CD4-positive, alpha-beta T cell treated with Interleukin-17A for 1 hour (primary cell): ENCODE measurements at places on chromosomes 16 and 17.

DNA sequence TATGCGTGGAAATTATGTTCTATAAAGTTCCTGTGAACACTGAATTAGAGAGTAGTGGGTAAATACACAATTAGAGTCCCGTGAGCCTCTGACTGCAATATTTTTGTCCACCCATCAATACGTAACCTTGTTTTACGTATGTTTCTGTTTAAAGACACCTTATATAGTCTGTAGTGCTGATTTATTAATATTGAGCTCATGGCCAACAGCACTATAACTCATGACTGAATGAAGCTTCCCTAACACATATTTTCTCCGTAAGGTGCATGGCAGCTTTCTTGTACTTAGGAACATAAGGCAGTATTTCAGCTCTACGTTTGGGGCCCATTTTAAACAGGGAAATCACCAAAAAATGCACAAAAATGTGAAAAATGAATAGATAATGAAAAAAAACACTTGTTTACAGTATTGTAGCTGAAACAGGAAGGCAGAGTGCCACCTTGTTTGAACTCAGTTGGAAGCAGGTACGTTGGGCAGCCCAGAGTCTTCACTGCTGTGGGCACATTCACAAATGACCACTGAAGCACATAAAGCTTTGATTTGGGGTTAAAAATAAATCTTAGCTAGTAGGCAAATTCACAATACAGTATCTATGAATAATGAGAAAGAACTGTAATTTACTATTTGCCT is 108.5 kb downstream of the CNTNAP4 start:
- no peak for DNase-seq

DNA sequence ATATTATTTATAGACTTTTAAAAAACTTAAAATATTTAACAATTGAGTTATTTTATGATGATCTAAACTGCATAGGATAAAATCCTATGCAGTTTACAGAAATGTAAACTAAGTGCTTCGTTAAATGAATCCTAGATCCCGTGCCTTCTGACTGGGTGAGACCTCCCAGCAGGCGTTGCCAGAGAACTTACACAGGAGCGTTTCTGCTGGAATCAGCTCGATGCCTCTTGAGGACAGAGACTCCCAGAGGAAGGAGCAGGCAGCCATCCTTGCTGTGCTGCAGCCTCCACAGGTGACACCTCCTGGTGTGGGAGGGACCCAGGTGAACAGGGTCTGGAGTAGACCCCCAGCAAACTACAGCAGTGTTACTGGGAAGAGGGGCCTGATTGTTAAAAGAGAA is 160.4 kb downstream of the WWOX start:
- DNase-seq = no peak

GRCh38 chr16:87570938-87571867 is 31.1 kb upstream of the JPH3 start:
- no peak for DNase-seq

DNA sequence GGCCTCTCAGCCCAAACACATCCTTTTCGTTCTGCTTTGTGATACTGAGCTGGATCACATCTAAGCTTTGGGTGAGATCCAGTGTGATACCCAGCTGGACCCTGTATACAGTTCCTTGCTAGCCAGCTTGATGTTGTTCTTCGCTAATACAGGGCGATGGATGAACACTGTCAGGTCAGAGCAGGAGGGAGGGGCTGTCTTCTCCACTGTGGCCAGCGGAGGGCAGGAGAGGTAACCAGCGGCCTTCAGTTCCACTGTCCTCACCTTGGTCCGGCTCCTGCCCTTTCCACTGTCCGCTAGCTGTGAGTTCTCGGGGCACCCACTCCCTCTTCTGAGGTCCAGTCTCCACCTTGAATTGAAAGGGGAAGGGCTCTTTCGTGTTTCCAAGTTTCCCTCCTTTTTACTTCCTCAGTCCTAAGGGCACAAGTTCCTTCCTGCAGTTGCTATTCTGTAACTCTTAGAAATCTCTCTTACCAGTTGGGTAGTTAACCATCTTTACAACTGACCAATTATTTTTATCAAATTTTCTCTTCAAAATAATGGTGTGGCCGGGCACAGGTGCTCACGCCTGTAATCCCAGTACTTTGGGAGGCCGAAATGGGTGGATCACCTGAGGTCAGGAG is 3.0 kb upstream of the ZNF213 start:
- DNase-seq = peak; percentile 46

GRCh38 chr16:8763083-8763482 is 34.4 kb downstream of the TMEM186 start:
- no peak for DNase-seq

GRCh38 chr17:57603546-57603945 is 141.6 kb downstream of the CCDC182 start:
- no peak for DNase-seq

- DNase-seq = no peak
Observed at GRCh38 chr16:52872731-52873130, 180.0 kb downstream of the CHD9NB start.

DNA sequence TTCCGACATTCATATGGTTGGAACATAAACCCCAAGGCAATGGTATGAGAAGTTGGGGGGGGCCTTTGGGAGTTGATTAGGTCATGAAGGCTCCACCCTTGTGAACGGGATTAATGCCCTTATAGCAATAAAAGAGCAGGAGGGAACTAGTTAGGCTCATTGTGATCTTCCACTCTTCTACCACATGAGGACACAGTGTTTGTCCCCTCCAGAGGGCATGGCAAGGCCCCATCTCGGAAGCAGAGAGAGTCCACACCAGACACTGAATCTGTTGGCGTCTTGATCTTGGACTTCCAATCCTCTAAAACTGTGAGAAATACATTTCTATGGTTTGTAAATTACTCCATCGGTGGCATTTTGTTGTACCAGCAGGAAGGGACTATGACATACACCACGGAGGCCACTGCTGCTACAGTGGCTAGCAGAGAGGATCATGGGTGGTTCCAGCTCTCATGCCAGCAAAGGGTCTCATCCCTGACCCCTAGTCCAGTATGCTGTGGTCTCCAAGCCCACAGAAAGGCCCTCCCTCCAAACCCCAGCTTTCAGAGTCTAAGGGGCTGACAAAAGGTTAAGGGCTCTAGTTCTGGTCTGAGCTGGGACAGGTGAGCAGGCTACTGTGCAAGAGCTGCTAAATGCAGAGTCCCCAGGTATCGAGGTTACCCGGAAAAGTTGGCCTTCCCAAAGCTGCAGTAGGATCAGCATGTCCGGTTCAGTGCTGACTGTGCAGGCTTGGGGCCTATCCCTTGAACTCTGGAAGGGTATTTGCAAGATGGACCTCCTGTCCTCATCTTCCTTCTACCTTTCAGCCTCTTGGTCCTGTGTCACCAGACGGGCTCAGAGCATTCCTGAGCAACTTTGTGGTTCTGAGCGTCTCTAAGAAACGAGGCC is 12.2 kb downstream of the CCR7 start:
- DNase-seq = no peak

GRCh38 chr17:17693253-17694168 is 12.3 kb downstream of the RAI1 start:
- no peak for DNase-seq

GRCh38 chr17:80857756-80858171 is 133.9 kb upstream of the CHMP6 start:
- DNase-seq = no peak

- DNase-seq = peak; percentile 13
Observed at GRCh38 chr17:36935671-36936454, 1.4 kb upstream of the LHX1 start.

DNA sequence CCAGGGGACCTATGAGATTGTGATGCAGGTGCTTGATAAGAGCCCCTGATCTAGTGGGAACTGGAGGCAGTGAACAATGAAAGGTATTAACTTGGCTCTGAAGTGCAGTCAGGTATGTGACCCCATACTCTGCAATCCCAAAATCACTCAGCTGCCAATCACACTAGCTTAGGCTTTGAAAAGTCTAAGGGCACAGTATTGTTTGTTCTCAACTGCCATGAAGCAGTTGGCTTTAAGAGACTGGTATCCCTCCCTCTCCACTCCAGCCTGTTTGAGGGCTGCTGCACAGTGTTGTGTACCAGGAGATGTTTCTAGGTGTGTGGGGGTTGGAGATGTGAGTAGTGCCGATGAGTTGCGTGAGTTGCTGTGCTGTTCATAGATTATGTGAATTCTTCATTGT is 2.4 kb downstream of the YPEL2 start:
- DNase-seq = no peak

- DNase-seq = no peak
Observed at GRCh38 chr17:32769846-32770245, 107.1 kb downstream of the MYO1D start.

GRCh38 chr16:397736-398332 is 835 bp downstream of the NME4 start:
- DNase-seq = peak; percentile 19

DNA sequence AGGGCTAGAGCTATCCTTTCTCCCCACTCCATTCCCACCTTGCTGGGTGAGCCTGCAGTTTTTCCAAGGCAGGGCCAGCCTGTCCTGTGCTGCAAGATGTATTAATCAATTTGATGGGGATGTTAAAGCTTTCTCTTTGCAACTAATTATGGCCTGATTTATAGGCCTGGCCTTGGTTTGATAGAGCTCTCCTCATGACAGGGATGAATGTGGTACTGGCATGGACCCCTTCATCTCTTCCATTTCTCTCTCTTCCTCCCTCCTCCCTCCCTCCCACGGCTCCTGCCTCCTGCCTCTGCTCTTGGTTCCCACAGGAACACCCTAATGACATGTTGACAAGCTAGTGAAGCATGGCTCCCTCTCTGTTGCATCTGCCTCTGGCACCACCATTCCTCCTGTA is 47.2 kb upstream of the SKAP1 start:
- no peak for DNase-seq

GRCh38 chr17:67620636-67621035 is 97.1 kb upstream of the NOL11 start:
- no peak for DNase-seq

DNA sequence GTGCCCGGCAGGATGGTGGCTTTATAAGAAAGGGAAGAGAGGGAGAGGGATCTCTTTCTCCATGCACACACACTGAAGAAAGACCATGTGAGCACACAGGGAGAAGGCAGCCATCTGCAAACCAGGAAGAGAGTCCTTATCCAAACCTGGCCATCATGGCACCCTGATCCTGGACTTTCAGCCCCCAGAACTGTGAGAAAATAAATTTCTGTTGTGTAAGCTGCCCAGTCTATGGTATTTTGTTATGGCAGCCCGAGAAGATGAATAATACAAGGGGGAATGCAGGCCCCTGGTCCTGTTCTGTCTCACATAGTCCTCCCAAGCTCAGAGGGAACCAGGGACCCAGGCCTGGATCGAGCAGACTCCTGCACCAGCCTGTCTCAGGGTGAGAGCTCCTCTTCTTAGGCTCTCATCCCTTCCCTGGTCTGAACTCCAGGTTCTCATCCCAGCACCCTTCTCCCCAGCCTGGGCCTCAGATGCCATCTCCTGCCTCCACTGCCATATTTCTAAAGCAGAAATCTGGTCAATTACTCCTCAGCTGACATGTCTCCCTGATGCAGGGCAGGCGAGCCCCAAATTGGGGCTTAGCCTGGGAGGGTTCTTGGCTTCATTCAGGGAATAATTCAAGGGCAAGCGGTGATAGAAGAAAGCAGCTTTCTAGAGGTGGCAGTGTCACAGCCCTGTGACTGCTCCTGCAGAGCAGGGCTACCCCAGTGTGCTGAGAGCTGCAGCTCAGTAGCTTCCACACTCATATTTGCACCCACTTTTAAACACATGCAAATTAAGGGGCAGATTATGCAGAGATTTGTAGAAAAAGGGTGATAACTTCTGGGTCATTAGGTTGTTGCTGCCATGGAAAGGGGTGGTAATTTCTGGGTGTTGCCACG is 28.8 kb downstream of the IGFBP4 start:
- DNase-seq = no peak

GRCh38 chr16:1188432-1189189 is 35.7 kb downstream of the CACNA1H start:
- peak; percentile 26 for DNase-seq

DNA sequence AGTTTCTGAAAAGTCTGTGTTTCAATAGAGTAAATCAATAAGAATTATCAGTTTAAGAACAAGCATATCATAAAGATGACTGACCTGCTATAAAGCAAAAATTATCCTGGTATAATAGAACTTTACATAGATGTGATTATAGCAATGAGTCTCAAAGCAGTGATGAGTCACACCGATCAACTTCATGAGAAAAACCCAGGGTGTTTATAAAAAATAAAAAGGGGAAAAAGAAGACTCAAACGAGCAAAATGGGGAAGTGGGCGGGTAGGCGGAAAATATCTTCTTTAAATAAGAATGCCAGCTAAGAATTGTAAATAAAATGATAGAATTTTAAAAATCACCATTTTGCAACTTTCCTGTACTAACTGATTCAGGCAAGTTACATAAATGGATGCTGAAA is 46.8 kb downstream of the BRIP1 start:
- DNase-seq = peak; percentile 4

GRCh38 chr17:46121841-46122485 is 71.3 kb downstream of the KANSL1 start:
- DNase-seq = no peak

DNA sequence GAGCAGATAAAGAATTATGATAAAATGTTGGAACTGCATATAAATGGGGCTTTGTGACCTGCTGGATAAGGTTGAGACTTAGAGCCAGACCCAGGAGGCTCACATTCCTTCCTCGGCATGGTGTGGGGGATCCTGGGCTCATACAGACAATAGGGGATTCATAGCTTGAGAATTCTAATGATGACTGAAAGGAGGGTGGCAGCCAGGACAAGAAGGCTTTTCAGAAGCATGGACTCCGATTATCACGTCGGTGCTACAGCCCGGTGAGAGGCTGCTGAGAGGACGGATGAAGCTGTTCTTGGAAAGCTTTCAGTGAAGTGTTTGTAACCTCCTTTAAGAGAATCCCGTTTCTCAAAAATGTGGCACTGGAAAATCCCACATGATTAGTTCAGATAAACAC is 167.2 kb downstream of the ANKFN1 start:
- no peak for DNase-seq

DNA sequence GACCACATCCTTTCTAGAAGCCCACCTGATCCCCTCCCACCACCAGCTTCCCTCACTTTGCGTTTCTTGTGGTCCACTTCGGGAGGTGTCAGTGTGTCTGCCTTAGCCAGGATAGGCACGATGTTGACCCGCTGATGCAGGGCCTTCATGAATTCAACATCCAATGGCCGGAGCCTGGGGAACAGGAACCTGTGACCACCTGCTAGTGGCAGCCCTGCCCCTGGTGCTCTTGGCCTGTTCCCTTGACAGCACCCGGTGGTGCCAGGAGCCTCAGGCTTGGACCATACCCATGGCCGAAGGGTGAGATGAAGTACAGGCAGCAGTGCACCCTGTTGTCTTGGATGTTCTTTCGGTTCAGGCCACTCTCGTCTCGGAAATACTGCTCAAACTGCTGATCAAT is 7.2 kb upstream of the MTMR4 start:
- no peak for DNase-seq

DNA sequence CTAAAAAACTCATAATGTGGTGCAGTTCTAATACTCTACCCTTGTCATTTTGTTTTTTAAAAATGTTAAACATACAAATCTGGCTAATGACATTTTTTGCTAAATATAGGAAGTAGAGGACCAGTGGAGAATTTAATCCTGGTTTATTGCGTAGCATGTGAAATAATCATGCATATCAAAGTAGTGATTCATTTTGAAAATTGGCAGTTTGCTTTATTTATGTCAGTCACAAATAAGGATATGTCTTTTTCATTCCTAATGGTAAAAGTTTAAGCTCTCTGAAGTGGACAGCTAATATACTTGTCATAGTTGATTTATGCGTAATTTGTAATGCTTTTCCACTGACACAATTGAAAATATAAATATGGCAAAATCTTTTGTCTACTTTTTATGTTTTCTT is 224.2 kb downstream of the BCAS3 start:
- no peak for DNase-seq
